Activated effector memory CD4-positive, alpha-beta T cell treated with anti-CD3 and anti-CD28 coated beads, Interleukin-2, amount 50 U/mL, for 16 hours (primary cell): ENCODE measurements at places on chromosomes 6 and 20.
A peak's percentile ranks its signal among the peaks of the same experiment; 100 is the strongest.

- no peak for DNase-seq
These were observed 10.4 kb downstream of the MOCS1 start for GRCh38 chr6:39923861-39924260.

GRCh38 chr6:75204959-75205775 is 686 bp downstream of the COL12A1 start:
- DNase-seq, result no peak

DNA sequence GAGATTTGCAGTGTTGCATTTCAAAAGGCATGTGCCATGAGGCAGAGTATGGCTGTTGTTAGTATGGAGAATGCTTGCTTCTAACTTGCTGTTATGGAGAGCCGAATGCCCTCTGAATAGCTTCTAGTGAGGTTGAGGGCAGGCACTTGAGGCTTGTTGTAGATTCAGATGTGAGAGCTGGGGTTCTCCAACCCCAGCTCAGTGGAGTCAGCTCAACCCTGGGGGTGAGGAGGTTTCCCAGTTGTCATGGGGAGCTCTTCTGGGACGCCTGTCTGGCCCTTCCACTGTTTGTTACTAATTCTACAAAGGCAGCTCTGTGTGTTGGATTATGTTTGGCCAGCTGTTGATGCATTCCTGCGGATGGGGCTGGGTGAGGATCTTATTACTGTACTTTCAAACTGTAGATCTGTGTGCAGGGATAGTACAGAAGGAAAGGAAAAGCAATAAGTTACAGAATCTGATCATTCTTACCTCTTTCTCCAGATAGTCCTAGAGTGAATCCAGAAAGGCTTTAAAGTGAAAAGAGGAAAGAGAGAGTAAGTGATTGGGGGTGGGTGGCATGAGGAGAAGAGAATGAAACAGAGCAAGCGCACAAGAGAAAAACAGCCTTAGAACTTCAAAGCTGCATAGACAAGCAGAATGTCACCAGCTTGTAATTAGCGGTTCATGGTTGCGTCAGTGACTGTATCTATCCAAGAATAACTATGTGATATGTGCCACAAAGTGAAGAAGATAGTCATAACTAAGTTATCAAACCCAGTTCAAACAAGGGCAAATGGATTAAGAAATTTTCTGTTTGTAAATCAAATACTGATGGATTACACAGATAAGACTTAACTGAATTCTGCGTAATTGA is 148.7 kb downstream of the PRL start:
- no peak for DNase-seq

DNA sequence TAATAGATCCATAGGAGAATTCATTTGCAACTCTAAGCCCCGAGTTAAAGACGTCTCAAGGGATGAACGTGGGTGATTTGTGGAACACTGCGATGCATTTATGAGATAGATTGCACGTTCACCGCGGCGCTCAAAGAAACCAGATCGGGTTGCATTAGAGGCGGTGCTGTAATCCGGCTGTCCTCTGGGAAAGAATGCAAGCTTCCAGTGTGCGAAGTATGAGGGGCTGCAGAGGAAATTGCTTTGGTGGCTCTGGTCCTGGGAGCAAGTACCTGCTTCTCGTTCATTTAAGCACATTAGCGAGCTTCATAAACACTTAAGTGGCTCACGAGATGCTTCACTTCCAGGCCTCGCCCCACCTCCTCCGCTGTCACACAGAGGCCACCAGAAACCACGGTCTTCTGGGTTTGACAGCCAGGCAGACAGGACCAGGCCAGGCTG is 182.3 kb downstream of the CDH4 start:
- peak; percentile 58 for DNase-seq

DNA sequence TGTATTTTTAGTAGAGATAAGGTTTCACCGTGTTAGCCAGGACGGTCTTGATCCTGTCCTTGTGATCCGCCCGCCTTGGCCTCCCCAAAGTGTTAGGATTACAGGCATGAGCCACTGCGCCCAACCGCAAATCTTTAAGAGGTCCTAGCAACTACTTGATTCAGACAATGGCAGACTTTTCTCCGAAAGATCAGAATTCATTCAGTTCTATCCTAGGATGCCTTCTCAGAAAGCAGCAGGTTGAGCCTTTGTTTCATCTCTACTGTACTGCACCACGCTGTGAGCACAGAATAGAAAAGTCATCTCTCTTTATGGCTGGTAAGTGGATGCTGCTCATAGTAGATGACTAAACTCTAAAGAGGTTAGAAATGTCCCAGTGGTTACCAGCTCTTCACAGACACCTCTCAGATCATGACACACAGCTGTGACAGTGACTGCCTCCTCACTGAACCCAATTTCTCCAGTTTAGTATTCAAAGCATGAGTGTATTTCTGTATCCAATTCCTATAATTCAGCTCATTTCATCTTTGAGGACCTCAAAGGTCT is 6.0 kb upstream of the HSF2 start:
- no peak for DNase-seq

DNA sequence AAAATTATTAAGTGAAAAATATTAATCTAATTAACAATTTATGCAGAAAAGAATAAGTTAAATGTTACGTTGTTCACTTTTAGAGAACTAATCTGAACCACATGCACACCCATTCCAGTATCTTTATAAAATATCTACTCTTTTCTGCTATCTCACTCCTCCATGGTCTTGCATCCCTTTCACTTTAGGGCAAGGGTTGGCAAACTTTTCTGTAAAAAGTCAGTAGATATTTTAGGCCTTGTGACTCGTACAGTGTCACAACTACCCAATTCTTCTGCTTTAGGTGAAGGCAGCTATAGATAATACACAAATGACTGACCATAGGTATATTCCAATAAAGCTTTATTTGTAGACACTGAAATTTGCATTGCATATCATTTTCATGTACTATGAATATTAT is 39.7 kb upstream of the SUPT3H start:
- DNase-seq, result no peak

DNA sequence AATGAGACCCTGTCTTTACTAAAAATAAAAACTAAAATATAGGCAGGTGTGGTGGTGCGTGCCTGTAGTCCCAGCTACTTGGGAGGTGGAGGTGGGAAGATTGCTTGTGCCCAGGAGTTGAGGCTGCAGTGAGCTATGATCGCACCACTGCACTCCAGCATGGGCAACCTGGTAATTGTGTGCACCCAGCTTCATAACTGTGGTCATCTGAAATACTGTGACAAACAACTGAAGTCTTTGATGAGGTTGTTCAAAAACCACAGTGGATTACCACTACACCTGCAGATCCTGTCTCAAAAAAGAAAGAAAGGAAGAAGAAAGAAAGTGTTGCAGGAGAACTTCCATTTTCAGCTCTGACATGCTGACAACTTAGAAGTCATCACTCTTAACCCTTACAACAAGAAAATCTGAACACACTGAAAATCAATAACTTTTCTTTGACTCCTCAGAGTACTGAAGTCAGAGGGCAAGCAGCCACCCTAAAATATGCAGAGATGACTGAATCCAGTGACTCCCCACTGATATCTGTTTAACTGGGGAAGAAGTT is 13.8 kb upstream of the ZBP1 start:
- DNase-seq, result no peak

DNA sequence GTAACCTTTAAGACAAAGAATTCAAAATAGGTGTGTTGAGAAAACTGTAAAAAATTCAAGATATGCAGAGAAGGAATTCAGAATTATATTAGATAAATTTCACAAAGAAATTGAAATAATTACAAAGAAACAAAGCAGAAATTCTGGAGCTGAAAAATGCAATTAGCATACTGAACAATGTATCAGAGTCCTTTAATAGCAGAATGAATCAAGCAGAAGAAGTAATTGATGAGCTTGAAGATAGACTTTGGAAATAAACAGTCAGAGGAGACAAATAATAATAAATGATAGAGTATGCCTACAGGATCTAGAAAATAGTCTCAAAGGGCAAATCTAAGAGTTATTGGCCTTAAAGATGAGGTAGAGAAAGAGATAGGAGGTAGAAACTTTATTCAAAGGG is 131.7 kb downstream of the COL21A1 start:
- no peak for DNase-seq

DNA sequence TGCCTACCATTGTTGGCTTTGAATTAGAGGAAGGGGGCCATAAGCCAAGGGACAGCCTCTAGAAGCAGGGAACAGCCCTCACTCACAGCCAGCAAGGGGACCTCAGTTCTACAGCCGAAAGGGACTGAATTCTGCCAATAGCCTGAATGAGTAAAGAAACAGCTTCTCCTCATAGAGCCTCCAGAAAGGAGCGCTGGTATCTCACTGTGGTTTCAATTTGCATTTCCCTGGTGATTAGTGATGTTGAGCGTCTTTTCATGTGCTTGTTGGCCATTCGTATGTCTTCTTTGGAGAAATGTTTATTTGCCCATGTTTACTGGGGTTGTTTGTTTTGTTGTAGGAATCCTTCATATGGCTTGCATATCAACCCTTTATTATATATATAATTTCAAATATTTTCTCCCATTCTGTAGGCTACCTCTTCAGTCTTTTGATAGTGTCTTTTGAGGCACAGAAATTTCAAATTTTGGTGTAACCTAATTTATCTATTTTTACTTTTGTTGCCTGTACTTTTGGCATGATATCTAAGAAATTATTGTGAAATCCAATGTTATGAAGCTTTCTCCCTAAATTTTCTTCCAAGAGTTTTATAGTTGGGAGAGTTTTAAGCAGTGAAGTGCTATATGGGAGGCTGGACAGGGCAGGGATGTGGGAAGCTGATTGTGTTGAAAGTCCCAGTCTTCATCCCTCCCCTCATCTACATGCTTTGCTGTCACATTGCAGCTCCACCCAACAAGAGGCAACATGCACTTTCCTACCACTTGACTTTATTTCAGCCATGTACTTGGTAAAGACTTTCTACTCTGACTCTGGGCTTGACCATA is 82.3 kb upstream of the SHLD1 start:
- DNase-seq, result no peak

DNA sequence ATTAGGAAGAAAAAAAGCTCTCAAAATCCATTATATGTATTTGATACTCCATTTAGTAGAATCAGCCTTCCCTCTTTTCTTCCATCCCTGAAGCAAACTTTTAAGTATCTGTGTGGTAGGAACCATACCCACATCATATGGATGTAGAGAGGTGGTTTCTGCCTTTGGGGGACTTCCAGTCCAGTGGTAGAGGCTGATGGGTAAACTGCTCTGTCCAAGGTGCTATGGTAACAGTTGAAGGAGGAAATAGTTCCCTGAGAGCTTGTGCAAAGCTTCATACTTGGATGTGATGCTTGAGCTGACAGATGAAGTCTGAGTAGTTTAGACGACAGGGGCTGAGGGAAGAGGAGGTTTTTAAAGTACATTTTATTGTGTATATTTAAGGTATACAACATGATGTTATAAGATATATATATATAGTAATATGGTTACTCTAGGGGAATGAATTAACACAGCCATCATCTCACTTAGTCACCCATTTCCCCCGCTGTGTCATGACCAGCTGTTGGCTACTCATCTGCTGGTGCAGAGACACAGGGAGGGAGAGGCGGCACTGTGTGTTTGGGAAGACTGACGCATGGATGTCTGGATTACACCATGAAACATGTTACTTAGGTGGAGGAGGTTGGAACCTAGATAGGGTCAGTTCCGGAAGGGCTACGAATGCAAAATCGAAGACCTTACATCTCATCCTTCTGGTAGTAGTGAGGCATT is 185.2 kb downstream of the FARS2 start:
- DNase-seq, result no peak

DNA sequence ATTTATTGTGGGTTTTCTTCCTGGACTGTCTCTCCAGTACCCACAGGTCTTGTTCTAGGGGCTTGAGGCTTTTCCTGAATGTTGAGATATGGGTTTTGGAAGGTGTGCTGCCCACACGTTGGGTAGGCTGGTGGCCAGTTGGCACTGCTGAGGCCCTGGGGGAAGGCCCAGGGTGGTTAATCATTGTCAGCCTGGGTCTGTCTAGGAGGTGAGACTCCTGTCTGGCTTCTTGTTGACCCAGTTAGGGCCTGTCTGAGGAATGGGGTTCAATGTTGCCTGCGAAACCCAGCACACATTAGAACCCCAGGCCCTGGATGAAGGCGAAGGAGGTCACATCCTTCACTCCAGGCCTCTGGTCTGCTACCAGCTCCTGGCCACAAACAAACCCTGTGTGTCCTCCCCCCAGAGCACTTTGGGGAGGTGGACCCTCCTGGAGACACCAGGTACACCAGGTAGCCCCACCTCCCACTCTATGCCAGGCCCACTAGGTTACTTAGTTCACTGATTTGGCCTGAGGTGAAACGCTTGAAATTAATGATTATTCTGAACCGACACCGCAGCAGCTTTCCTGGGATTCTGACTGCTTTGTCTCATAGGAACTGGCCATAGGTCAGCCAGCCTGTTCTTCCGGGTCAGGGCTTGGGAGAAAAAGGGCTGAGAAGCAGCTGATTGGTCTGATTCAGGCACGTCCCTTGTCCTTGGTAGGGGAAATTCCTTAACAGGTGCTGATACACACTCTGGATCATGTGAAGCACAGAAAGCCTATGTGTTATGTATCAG is 15.2 kb downstream of the DNMT3B start:
- DNase-seq, result no peak
